ENCODE measurements at places on chromosomes 4 and X. TPM values are rescaled to one million over a fixed set of nuclear protein-coding genes. Genes with fewer than 3 reads are reported as not detected.

Gene SPANXD
- not detected for polyA plus RNA-seq

Gene DNAAF6
- polyA plus RNA-seq = not detected

Gene LRCH2
- 43.3 TPM for polyA plus RNA-seq

Gene DEFB131A
- not detected for polyA plus RNA-seq

Gene RTL3
- not detected for polyA plus RNA-seq

Gene TBX22
- not detected for polyA plus RNA-seq

Gene NCAPG
- polyA plus RNA-seq = 2.8 TPM

Gene SHISA3
- polyA plus RNA-seq = not detected

Gene BST1
- 0.32 TPM for polyA plus RNA-seq

Gene TCP11X2
- 0.12 TPM for polyA plus RNA-seq

Gene CENPVL2
- 3.2 TPM for polyA plus RNA-seq

Data from neural cell (in vitro differentiated cells).